ENCODE measurements at places on chromosomes 12 and 14.

- no peak for DNase-seq
These were observed 484.4 kb downstream of the ATP23 start for GRCh38 chr12:58425481-58426392.

DNA sequence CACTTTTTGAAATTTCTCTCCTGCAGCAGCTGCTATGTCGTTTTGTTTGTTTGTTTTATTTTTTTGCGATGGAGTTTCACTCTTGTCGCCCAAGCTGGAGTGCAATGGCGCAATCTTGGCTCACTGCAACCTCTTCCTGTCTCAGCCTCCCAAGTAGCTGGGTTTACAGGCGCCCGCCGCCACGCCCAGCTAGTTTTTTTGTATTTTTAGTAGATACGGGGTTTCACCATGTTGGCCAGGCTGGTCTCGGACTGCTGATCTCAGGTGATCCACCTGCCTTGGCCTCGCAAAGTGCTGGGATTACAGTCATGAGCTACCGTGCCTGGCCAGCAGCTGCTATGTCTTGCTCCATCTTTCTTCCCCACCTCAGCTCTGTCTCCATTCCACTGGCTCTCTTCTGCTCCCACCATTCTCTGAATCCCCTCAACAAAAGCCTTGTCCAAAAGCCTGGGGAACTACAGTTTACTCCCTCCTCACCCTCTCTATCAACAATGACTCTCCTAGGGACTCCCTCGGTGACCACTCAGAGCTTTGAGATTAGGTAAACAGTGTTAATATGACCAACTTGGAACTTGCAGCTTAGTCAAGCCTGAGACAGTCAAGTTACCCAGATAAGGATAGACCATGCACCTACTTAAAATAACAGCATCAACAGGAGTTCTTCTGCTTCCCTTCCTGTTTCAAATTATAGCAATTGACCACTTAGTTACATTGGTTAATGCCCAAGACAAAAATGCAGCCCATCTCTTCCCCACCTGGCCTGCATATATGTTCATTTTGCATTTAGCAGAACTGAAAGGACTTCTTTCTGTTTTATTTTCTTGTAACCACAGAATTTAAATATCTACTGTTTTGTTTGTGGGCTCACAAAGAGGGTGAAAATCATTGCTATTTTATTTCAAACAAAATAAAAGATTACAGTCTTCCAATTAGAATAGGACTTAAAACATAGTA is 189.0 kb upstream of the AMIGO2 start:
- DNase-seq, result no peak

DNA sequence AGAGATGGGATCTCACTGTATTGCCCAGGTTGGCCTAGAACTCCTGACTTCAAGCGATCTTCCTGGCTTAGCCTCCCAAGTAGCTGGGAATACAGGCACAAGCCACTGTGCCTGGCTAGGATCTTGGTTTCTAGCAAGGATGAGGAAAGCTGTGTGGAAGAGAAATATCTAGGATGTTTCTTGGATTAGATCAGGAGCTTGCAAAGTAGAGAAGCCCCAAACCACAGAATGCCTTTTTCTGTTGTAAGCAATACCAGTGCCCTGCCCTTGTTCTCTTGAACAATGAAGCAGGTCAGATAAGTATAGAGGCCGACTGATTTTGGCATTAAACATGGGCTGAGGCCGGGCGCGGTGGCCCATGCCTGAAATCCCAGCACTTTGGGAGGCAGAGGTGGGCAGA is 44.3 kb upstream of the STRN3 start:
- no peak for DNase-seq

GRCh38 chr12:130677957-130678558 is 38.0 kb downstream of the RIMBP2 start:
- DNase-seq, result no peak

DNA sequence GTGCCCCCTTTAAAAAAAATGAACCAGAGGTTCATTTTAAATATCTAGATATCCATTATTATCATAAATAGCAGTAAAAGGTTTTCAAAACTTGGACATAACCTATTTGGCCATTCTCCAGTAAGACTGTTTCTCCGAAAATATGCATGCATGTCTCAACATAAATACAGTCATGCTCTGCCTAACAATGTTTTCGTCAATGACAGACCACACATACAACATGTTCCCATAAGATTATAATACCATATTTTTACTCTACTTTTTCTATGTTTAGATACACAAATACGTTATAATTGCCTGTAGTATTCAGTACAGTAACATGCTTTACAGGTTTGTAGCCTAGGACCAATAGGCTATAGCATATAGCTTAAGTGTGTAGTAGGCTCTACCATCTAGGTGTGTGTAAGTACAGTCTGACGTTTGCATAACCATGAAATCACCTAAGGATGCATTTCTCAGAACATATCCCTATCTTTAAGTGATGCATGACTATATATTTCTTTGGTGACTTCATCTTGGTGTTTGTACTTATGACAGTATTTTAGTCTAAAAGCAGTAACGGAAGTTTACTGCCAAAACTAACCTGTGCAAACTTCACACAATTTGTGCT is 3.2 kb downstream of the TMEM19 start:
- DNase-seq, result no peak

GRCh38 chr12:76426160-76426559 is 77.9 kb upstream of the BBS10 start:
- DNase-seq, result no peak

- no peak for DNase-seq
These were observed 125.0 kb upstream of the FAR2 start for GRCh38 chr12:29024117-29024516.

- no peak for DNase-seq
These were observed 6.2 kb downstream of the MYL6 start for GRCh38 chr12:56164345-56164729.

DNA sequence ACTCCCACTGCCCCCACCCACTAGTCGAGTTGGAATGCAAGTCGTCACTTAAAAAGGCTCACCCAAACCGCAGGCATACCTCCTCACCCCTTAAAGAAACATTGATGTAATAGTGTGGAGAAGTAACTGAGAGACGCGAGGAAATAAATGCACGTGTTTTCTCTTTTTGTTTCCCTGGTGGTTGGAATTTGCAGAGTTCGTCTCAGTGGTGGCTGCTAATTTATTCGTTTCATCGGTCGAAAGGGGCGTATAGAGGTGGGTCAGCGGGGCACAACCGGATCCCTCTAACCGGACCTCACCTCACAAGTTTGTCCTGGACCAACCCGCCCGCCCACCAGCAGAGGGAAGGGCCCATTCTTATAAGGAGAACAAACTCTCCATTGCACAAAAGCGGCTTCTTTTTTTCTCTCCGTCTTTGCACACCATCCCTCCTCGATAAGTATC is 5.0 kb upstream of the NPAS3 start:
- DNase-seq, result peak; percentile 50

All from NCI-H524 (cell line).